ENCODE measurements at places on chromosomes 2 and 18.

- no peak for DNase-seq
Observed at GRCh38 chr2:174300114-174300513, 34.6 kb upstream of the SP9 start.

DNA sequence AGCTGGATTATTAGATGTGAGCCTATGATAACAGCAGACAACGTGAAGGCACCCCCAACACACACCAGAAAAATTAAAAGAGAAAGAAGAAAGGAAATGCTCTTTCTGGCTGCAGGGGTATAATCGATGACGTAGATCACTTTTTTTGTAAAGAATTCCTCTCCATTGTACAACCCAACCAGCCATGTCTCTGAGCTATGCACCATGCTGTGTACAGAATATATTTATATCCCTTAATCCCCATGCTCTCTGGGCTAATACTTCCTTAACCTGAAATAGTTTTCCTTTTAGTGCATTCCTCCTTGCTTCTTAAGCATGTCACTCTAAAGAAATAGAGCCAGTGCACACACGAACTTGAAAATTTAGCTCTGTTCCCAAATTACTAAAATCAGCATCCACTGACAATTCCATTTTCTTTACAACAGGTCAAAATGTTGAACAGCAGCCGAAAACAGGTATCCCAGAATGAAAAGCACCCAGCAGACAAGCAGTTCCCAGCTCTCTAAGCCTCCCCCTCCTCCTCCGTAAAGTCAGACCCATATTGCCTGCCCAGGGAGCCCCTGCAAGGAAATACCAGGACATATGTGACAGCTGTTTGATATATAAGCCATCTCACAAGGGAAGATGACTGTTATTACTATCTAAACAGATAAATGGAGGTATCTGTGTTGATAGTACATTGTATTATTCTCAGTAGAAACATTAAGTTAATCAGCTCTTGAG is 247.4 kb upstream of the RAB6C start:
- DNase-seq, result no peak

DNA sequence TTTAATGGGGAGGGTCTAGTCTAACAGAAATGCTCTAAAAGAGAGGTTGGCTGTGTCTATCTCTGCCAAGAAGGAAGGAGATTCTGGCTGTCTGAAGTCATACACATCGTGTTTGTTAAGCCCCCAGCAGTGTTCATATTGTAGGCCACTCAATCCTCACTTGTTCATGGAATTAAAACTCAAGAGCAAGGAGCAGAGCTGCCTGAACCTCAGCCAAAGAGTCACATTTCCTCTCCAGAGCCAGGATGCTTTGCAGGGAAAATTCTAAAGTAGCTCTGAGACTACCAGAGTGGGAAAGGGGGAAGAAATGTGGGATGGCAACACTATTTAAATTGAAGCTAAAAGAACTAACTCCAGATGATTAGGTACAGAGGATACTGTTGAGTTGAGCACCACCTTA is 190.7 kb upstream of the CXCR4 start:
- no peak for DNase-seq

GRCh38 chr2:173884025-173884802 is 81.0 kb downstream of the SP3 start:
- no peak for DNase-seq

- DNase-seq, result no peak
Observed at GRCh38 chr2:26922405-26923188, 47.8 kb upstream of the MAPRE3 start.

DNA sequence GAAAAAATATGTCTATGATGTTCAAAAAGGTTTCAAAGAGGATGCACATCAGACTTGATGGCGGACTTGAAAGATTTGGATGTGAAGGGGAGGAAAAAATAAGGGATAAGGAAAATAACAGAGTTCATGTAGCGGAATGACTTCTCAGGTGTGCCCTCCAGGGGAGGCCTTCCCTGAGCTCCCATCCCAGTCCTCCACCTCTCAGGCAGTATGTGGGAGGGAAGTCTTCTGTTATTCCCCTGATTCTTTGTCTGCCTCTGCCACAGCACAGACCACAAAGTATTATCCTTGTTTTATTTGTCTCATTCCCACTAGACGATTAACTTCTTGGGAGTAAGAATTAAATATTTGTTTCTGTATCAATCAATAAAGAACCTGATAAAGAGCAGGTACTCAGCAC is 17.7 kb downstream of the COL5A2 start:
- DNase-seq, result no peak

- no peak for DNase-seq
Observed at GRCh38 chr18:79218605-79219190, 149.5 kb downstream of the ATP9B start.

DNA sequence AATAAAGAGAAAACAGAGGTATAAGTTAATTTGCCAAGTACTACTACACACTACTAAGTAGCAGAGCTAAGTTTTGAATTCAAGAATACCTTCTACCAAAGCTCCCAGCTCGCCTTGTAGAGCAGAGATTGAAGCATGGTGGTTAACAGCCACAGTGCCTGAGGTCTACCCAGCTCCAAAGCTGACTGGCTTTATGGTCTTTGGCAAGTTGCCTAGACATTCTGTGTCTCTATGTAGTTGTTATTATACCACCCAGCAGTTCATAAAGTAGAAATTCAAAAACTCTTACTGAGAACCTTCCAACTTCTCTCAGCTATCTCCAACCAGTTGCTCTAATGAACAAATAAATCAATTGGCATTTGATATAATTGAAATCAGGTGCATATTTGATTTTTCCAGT is 87.8 kb downstream of the PDE11A start:
- no peak for DNase-seq

DNA sequence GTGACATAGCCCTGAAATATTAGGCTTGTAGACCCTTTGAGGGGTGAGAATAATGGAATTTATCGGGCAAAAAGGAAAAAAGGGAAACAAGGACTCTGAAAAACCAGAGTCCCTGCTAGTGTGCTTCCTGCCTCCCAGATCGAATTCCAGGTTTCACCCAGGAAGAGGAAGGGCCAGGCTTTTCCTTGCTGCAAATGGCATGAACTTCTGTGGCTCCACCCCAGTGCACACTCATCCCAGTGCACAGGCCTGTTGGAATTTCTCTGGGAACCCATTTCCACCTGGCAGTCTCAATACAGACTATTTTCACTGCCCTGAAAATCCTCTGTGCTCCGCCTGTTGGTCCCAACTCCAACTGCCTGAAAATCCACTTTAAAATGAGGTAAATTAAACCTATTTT is 29.9 kb downstream of the C18orf54 start:
- DNase-seq, result no peak

DNA sequence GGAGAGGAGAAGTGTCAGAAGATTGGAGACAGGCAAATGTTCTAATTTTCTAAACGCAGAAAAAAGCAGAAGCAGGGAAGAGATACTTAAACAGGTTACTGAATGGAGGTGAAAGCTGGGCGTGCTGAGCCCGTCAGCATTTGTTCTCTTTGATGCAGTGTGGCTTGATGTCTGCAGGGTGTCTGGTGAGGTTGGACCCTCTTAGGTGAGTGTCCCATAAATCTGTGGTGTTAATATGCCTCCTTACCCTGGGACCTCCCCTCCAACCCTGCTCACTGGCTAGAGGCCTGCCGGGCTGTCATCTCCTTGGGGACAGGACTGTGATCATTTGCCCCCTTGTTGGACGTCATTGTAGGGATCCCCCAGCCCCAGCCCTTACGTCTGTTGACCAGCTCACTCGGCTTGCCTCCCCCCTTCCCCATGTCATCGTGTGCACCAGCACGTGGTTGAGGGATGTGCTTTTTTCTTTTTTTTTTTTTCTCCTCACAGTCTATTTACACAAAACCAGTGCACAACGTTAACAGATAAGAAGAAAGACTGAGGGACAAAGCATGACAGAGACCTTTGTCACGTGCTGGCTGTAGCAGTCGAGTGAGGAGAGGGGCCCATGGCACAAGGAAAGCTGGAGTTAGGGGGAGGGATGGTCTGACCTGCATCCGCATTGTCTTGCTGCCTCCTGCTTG is 56.4 kb downstream of the NCK2 start:
- no peak for DNase-seq

DNA sequence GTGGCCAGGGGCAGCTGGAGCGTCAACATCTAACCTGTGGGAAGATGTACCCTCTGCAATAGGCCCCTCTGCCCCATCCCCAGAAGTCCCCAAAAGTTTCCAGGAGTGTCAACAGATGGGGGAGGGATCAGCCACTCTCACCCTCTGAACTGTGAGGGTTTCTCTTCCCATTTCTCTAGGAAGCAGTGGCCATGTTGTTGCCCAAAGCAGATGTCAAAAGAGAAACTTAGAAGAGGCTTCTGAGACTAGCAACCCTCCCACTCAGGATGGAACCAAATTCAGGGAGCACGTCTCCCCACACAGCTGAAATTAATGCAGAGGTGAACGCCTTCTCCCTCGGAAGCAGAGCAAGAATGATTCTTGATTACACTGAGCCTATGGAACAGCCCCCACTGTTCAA is 70.3 kb downstream of the ARL4C start:
- DNase-seq, result no peak

GRCh38 chr2:207632575-207633493 is 7.6 kb upstream of the METTL21A start:
- DNase-seq, result no peak

- DNase-seq, result no peak
Observed at GRCh38 chr2:172889768-172890430, 154.3 kb downstream of the RAPGEF4 start.

GRCh38 chr2:4020153-4020552 is 316.8 kb downstream of the DCDC2C start:
- no peak for DNase-seq

- no peak for DNase-seq
Observed at GRCh38 chr18:31901063-31901462, 41.9 kb downstream of the TRAPPC8 start.

GRCh38 chr2:18346344-18346743 is 214.1 kb downstream of the RDH14 start:
- DNase-seq, result no peak

GRCh38 chr2:1685957-1686783 is 58.1 kb downstream of the PXDN start:
- DNase-seq, result no peak

DNA sequence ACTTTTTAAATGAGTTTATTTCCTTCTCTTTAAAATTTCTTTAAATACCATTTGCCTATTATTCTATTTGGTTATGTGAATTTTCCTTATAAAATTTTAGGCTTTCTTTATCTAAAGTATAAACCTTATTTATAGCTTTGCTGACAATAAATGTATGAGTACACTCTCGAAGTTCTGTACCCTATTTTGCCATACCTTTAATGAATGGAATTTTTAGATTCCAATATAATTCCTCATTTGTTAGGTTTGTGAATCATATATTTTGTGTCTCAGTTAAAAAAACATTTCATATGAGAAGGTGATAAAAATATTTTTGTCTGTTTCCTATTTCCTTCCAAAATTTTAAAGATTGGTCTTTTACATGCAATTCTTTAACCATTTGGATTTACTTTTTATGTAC is 427.4 kb upstream of the SLC8A1 start:
- no peak for DNase-seq

DNA sequence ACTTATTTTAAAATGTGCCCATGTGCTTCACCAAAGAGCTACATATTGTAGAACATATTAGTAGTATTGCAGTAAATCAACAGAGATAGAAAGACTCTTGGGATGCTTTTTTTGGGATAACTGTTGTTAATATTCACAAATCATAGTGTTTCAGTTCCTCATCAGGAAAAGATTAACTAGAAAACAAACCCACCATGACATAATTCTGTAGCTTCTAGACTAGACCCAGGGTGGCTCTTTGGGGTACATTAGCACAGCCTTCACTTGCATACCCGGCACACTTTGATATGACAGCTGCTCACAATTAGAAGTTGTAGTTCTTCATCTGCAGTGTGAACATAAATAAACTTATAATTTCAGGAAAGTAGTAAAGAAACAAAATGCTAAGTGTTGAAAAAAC is 154.2 kb downstream of the ATP9B start:
- no peak for DNase-seq

DNA sequence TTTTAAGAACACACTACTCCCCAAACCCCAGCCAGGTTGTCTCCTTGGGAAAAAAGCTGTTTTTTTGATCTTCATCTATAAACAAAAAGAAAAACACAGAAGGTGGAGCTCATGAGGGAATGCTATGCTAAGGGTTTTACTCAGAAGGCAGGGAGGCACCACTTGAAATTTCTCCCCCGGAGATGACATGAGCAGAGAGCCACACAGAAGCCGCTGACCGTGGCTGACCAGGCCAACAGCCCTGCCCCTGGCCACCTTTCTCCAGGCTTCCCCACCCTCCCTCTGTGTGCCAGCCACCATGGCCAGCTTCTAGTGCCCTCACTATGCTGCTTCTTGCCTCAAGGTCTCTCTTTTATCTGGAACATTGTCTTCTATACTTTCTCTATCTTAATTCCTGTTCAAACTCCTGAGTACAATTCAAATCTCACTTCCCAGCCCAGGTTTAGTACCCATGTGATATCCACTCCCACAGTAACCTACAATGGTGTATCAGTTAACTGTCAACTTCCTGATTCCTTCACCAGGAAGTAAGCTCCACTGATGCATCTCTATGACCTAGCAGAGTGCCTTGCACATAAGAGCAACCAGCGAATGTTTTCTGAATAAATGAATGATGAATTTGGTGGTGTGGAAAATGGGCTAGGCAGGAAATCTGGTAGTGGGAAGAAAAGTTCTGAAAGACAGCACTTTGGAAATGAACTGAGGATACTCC is 15.3 kb downstream of the LAPTM4A start:
- DNase-seq, result no peak

GRCh38 chr2:14978845-14979244 is 346.3 kb downstream of the LRATD1 start:
- DNase-seq, result no peak

DNA sequence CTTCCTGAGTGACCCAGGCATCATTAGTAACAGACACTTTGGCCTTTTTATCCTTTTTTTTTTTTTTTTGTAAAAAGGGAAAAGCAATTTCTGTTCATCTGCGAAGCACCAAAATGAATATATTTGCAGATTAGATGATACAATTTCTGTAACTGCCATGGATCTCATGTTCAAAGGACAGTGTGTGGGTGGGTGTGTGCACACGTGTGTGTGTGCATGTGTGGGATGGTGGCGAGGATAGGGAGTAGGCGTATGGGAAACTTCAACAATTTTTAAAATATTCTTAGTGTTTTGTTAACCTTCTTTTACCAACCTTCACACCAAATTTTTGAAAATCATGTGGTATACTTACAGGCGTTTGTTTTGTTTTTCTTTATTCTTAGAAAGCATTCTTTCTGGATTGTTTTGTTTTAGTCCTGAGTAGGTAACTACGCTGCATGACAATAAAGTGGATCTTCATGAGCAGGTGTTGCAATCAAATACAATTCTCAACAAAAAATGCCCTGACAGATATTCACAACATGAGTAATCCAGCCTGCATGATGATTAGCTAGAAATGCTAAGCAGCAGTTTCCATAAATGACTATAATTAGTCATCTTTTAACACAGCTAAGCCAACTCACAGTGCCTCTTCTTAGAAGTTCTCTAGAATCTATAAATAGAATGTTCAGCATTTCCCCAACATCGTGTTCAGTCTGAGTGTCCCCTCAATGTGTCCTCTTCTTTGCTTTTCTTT is 53.5 kb upstream of the RMDN2 start:
- DNase-seq, result no peak

GRCh38 chr2:27428978-27429541 is 629 bp downstream of the NRBP1 start:
- DNase-seq, result no peak

GRCh38 chr2:128754246-128754724 is 435.6 kb upstream of the HS6ST1 start:
- no peak for DNase-seq
